ENCODE measurements at places on chromosomes 1 and 21.

GRCh38 chr1:58249388-58249736 lies 297.2 kb downstream of the OMA1 start:
- no peak for DNase-seq

DNA sequence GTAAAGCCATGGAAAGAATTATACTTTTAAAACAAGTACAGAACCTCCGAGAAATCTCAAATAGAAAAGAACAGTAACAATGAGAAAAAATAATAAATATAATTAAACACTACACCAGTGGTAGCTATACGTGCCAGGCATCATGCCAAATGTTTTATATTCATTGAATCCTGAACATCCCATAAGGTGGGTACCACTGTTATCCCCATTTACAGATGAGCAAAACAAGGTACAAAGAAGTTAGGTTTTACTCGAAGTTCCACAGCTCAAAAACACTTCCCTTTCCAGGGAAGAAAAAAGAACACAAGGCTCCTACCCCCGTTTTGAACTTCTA lies 33.4 kb downstream of the JAK1 start:
- no peak for DNase-seq

- DNase-seq, result no peak
Observed at GRCh38 chr1:151986501-151987190, 7.0 kb downstream of the S100A10 start.

- DNase-seq, result no peak
Observed at GRCh38 chr1:190852611-190853010, 374.9 kb upstream of the BRINP3 start.

DNA sequence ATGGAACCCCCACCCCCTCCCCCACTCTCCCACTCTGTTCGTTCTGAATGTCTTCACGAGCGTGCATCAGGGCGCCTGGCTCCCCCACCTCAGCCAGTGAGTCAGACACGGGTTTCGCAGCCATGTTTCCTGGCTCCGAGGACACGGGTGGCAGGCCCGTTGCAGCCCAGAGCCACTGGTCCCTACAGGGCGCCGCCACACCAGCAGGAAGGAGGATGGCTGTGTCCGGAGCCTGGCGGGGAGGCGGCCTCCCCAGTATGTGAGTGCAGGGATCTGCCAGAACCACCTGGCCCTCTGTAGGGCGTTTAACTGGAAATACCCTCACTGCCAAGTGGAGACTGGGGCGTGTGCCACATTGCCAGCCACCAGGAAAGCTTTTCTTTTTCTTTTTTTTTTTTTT lies 18.5 kb downstream of the CSTB start:
- DNase-seq, result no peak

GRCh38 chr1:7931446-7931812 lies 9.2 kb downstream of the TNFRSF9 start:
- DNase-seq, result no peak

- DNase-seq, result no peak
Observed at GRCh38 chr21:29078869-29079767, 5.7 kb upstream of the CCT8 start.

GRCh38 chr1:189775343-189775742 lies 702.3 kb downstream of the BRINP3 start:
- no peak for DNase-seq

DNA sequence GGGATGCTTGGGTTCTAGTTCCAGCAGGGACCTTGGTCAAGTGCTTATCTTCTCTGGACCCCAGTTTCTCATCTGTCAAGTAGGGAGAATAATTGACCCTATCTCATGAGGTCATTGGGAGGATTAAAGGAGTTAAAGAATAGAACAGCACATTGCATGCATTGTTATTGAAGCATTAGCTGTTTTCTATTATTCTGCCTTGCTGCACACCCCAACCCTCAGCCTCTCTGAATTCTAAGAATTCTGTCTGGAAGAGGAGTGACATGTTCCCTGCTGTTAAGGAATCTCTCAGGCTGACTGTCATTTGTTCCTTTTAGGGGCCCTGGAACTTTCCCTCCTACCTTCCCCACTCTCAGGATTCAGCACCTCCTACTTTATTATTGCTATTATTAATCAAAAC lies 73.9 kb downstream of the NENF start:
- DNase-seq, result no peak

GRCh38 chr1:10308001-10308400 lies 90.9 kb upstream of the PGD start:
- no peak for DNase-seq

GRCh38 chr1:31663622-31664452 lies 19.2 kb upstream of the PEF1 start:
- DNase-seq, result peak; percentile 54

GRCh38 chr1:209746451-209747165 lies 9.2 kb upstream of the TRAF3IP3 start:
- no peak for DNase-seq

- DNase-seq, result no peak
Observed at GRCh38 chr1:47572731-47573430, 135.0 kb downstream of the FOXD2 start.

Measured in stimulated activated CD4-positive, alpha-beta T cell treated with anti-CD3 and anti-CD28 coated beads, Interleukin-15, amount 100 ng/mL, for 1 hour (primary cell).